Hepatic stellate cell (primary cell): ENCODE measurements at places on chromosomes 6 and 20.

- no peak for DNase-seq
Measured at GRCh38 chr6:109373331-109373730, 8.9 kb downstream of the CD164 start.

DNA sequence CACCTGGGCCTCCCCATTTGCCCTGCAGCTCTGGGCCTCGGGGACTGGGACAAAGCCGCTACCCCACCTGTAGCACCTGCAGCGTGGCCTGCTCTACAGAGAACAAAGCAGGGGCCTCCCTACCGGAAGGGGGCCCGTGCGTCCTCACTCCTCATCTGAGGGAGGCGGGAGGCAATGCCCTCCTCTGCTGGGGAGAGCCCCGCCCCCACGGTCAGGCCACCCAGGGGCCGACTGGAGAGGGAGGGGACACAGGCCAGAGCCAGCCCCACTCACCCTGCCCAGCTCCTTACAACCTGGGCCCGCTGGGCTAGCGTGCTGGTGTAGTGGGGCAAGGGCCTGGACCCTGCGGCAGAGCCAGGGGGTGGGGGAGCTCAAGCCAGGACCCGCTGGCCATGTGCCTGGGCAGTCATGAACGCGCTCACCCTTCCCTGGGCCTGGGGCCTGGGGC, 8.0 kb downstream of the LAMA5 start:
- DNase-seq: no peak

DNA sequence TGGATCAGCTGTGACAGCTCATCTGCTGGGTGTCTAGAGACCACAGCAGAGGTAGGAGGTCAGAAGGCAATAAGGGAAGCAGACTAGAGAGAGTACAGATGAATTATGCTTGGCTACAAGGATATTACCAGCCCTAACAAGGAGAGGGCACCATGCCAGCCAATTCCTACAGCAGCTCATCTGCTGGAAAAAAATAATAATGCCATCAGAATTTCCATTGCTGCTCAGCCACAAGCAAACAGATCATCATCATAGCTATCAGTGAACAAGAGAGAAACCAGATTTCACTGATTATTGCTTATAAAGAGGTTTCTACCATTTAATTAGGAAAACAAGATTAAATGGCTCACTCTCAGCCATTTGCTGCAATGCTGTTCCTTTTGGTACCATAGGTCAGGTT, 66.5 kb downstream of the PSMG4 start:
- DNase-seq: no peak

GRCh38 chr6:131728296-131728939, 17.6 kb upstream of the CTAGE9 start:
- peak; percentile 1 for DNase-seq

- DNase-seq: no peak
Measured at GRCh38 chr6:6793388-6794250, 205.1 kb downstream of the LY86 start.
